ENCODE measurements at places on chromosomes 6 and 20.

DNA sequence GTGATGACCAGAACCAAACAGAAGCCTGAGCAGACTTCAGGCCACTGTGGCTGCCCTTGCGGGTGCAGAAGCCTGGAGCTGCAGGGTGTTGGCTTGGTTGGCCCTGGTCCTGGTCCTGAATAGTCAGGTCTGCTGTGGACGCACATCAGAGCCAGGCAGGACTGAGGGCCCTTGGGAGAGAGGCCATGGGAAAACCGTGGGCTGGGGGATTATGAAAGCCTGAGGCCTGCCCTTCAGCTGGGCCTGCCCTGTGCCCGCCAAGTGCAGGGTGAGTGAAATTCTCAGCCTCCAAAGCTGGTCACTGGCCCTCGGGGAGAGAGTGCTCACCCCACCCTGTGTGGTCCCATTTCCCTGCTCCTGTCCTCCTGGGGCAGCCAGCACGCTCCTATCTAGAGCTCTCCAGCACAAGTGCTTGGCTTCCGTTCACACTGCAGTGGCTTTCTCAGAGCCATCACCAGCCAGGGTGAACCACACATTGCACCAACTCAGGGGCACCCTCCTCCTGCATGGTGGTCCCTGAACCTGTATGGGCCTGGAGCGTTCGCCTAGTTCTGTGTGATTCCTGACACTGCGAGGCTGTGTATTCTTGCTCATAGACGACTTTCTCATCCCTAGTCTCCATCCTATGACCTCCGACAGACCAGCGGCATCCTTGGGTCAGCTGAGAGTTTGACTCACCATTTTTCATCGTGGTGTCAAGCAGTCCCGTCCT is 146.1 kb downstream of the TTLL2 start:
- DNase-seq: no peak

DNA sequence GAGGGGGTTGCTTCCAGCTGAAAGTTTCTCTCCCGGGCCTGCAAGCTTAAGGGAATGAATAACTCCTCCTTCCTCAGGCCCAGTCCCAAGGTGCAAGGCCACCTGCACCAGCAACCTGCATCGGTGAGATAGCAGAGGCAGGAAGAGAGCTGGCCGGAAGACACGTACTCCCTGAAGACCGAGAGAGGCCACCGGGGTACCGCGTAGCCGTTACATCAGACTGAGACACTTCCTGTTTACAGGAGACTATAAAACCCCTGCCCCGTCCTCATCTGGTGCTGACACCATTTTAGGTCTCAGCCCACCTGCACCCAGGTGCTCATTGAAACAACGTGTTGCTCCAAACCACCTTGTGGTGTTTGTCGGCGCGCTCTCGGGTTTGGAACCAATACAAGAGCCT is 60.5 kb upstream of the PRND start:
- DNase-seq: peak; percentile 10

DNA sequence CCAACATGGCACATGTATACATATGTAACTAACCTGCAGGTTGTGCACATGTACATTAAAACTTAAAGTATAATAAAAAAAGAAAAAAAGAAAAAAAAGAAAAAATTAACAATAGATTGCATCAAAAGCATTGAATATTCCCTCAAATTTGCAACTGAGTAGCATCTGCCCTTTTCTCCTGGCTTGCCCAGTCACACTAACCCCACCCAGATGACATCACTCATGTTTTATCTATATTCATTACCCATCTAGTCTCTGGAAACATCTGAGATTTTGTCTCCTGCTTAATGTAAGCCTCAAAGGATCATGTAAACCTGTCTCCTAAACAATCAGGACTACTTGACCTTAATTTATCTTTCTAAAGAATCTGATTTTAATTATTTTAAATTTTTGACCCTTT is 706.8 kb downstream of the CD109 start:
- no peak for DNase-seq

- no peak for DNase-seq
These were observed 2.3 kb upstream of the TLDC2 start for GRCh38 chr20:36873498-36874189.

DNA sequence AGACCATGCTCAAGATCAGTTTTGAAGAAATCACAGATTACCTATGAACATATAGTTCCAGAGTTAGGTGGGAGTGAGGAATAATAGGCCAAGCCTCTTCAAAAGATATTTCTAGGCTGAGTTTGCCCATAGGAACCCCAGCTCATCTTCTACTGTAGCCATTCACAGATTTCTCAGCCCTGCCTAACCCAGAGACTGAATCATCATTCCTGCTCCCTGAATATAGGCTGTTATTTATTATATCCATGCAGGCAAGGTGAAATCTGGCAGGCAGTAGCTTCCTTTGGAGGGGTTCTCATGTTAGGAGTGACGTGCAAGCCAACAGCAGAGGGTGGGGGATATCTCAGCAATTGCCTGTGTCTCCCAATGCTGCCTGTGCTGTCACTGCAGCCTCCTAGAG is 25.6 kb upstream of the ADGRF4 start:
- DNase-seq: no peak

DNA sequence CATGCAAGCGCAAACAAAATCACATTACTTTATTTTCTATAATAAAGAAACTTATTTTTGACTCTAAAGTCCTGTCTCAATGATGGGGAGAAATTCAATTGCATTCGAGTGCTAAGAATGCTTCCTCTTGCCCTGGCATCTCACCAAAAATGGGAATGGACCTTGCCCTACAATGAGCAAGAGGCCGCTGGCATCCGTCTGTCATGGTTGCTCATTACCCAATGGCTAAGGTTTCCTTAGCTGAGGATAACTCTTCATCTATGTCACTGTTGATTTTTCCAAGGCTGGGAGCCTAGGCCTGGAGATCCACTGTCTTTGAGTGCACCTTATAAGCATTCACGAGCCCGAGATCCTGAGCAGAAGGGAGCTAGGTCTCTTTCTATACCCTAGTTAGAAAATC is 471.3 kb upstream of the NRSN1 start:
- no peak for DNase-seq

DNA sequence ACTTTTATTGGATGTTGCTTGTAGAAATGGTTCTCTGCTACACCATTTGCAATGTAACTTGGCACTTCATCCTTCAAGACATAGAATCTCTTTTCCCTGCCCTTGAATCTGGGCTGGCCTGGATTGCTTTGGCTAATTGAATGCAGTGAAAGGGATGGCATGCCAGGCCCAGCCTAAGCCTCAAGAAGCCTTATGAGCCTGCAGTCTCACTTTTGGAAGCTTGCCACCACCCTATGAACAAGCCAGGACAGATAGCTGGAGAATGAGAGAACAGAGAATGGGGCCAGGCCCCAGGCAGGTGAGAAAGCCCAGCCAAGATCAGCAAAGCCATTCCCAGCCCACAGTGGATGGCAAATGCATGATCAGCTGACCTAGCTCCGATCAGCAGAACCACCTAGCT is 350.7 kb upstream of the RNF24 start:
- no peak for DNase-seq

GRCh38 chr20:38135651-38136420 is 29.2 kb downstream of the TGM2 start:
- DNase-seq: no peak

GRCh38 chr6:112501705-112502104 is 154.6 kb downstream of the RFPL4B start:
- no peak for DNase-seq

DNA sequence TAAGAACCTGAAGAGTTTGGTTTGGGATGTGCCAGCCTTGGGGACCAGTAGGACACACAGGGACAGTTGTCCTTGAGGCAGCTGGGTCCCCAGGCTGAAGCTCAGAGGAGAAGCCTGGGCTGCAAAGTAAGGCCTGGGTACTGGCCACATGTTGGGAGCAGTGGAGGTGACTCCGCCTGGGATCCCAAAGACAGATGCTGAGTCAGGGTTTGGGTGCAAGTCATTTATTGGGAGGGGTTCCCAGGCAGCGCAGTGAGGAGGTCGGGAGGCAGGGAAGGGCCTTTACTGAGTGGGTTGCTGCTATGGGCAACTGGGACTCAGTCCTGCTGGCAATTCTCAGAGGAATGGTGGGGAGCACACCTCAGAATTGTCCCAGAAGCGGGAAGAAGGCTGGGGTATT is 12.4 kb downstream of the BPI start:
- no peak for DNase-seq

GRCh38 chr6:47004463-47004862 is 37.7 kb downstream of the ADGRF1 start:
- no peak for DNase-seq

GRCh38 chr6:15926256-15926655 is 202.6 kb upstream of the MYLIP start:
- no peak for DNase-seq

DNA sequence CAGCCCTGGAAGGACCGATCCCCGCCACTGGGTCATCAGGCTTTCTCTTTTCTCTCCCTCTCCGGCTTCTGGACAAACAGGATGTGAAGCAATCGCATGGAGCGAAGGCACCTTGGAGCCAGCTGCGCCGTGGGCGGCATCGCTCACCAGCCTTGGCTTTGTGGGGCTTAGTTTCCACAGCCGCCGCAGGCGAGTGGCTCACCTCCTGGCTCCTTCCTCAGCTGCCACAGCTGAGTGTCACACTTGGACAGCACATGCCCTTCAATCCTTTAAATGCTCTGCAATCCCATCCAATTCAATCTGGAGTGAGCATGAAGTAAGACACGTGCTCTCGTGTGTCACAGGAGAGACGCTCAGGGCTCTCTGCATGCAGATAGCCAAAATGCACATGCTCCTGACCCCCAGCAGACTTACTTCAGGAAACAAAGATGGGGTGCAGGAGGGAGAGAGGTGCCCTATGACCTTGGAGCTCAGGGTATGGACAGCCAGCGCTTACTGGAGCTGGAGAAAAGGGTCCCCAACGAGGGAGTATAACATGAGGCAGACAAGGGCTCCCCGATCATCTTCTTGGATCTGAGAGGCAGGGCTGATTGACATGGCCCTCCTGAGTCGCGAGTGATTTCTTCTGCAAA is 70.9 kb downstream of the BMP7 start:
- no peak for DNase-seq

DNA sequence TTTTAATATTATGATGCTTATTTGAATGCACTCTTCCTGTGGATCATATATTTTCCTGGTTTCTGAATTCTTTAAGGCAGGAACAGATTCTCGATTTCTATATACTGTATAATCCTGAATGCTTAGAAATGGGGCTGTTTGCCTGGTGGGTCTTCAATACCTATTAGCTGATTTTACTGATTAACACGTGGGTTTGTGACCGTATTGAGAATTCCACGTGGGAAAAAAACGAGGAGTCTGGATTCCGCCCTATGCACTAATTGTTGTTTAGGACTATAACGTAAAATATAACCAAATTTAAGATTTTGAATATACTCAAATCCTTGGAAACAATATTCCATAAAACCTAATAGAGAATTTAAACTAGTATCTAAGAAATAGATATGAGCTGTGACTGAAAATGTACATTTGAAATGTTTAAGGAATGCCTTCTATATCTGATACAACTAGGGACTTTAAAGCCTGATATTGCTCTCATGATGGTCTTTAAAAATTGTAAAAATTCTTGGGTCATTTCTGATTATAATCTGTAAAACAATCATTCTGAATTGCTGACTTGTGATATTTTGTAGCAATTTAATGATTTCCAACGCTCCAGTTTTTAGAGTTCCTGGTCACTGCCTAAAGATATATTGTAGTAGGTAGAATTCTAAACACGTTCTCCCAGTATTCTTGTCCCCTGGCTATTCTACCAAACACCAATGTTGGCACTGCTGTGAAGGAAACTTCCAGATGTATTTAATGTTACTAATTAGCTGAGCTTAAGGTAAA is 93.6 kb upstream of the NOX3 start:
- DNase-seq: no peak

DNA sequence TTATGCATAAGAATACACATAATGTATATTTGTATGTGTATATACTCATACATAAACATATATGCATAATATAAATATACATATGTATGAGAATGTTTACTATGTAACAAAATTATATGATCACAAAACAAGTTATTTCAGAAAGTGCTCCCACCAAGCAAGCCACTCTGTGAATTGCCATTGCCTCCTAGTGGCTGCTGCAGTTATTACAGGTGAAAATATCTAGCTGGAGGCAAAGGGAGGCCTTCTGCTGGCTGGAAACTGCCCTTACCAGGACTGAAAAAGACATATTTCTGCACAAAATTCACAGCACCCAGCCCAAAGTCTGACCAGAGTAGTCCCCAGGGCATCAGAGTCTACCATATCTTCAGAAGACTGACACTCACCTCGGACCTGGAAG is 14.4 kb upstream of the ADAM33 start:
- DNase-seq: no peak

All from stimulated activated CD4-positive, alpha-beta T cell treated with anti-CD3 and anti-CD28 coated beads, Interleukin-4, amount 100 ng/mL, for 24 hours (primary cell).